Activated CD4-positive, alpha-beta T cell treated with anti-CD3 and anti-CD28 coated beads for 1 hour (primary cell): ENCODE measurements at places on chromosomes 12 and 14.

- DNase-seq, result no peak
These were observed 12.3 kb downstream of the APOLD1 start for GRCh38 chr12:12797794-12798152.

- DNase-seq, result no peak
These were observed 265.9 kb upstream of the PLEKHG7 start for GRCh38 chr12:92436856-92437255.

DNA sequence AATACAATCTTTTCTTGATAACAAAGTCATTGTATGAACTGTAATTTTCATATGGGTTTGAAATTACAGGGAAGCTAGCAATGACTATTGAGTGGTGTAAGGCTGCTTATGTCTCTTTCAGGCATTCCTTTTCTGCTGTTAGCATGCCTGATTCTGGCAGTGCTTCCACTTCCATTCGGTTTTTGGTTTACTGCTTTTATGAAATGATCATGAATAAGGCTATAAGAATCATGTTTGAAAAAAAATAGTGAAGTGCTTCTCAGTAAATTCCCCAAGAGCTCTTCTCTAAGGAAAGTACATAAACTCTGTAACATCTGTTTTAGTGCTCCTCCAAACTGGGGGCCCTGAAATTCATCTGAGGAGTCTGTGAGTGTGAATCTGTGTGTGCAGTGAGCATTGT, 434.0 kb upstream of the RGS6 start:
- DNase-seq, result no peak

GRCh38 chr14:23877111-23877510, 76.5 kb upstream of the DHRS4 start:
- DNase-seq, result no peak

DNA sequence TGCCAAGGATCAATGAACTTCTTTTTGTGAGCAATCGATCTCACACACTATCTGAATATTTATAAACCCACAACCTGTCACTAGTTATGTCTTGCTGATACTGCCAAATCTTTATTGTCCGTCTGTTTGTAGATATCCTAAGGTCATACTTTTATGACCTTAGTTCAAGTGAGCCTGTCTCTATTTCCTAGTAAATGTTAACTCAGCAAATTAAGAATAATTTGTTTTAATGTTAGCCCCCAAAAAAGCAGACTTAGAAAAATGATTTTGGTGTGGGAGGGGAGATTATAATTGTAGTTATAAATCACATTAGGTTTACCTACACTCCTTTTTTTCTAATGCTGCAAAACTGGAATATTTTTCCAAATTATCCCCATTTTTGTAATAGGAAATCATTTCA, 9.4 kb downstream of the STYK1 start:
- no peak for DNase-seq

DNA sequence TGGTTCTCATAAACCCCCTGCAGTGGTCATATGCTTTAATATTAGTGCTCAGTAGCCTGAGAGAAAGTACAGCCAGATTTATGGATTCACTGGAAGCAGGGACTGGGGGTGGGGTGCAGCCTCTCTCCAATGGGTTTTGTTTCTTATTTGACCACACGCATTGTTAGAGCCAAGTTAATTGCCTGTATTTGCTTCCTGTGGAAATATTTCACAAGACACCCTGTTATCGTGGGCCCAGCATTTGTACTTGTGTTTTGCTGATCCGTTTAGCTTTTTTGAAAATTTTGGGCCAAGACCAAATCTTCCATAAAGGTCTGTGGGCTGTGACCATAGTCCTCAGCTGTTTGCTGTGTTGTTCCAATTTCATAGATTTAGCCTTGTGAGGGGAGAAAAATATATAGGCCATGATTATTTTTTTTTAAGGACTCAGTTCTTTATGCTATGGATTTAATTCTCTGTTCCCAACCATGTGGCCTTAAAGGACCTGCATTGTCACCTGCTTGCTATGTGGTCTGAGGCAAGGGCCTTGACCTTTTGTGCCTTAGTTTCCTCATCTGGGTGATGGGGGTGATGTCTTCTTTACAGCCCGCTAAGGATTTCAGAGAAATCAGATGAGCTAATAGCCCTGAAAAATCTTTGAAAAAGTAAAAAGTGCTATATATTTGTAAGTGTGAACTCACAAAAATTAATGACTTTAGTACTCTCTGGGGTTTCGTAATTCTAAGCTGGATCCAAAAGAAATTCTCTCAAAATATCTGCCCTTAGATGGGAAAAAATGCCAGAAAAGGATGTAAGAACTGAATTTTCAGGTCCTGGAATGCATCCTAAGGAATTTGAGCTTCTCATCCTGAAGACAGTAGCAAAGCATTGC, 370.2 kb downstream of the DPF3 start:
- DNase-seq, result no peak

GRCh38 chr12:44387581-44387980, 488.5 kb downstream of the NELL2 start:
- DNase-seq, result no peak

- DNase-seq, result no peak
These were observed 37.0 kb upstream of the HMGA2 start for GRCh38 chr12:65787056-65787865.

DNA sequence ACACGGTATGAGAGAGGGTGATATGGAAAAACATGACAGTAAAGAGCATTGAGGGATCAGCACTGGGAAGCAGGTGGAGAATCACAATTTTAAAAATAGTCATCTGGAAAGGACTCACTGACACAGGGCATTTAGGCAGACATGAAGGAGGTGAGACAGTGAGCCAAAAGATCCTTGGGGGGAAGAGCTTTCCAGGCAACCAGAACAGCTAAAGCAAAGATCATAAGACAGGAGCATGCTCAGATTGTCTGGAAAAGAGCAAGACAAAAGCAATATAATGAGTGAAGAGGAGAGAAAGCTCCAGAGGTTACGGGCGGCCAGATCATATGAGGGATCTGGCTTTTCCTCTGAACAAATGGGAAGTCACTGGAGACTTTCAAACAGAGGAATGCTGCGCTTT, 63.9 kb downstream of the DENND5B start:
- no peak for DNase-seq

DNA sequence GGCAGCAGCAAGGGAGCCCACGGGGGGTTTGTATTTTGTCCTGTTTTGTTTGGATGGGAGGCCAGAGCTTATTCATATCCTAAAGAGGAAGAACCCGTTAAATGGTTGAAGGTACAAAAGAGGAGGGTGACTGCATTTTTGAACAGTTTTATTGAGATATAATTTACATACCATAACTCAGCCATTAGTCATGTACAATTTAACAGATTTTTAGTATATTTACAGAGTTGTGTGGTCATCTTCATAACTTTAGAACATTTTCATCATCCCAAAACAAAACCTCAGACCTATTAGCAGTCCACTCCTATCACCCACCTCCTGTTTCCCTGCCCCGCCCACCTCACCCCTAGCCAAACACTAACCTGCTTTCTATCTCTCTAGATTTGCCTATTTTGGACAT, 12.6 kb downstream of the NRDE2 start:
- DNase-seq, result no peak

DNA sequence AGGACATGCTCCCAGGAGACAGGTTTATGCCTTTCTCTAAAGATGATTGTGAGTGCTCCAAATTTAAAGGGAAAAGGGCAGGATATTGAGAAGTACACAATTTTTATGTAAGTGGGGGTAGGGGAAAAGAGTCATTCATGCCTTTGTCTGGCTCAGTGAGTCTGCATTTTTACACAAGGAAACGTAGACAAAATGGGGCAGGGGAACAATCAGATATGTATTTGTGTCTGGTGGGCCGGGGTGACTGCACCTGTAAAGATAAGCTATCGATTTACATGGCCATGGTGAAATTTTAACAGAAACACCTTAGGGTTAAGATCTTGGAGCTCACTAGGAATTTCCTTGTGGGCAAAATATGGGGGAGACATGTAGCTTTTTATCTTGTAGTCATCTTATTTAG, 123.6 kb downstream of the VRK1 start:
- DNase-seq, result no peak

DNA sequence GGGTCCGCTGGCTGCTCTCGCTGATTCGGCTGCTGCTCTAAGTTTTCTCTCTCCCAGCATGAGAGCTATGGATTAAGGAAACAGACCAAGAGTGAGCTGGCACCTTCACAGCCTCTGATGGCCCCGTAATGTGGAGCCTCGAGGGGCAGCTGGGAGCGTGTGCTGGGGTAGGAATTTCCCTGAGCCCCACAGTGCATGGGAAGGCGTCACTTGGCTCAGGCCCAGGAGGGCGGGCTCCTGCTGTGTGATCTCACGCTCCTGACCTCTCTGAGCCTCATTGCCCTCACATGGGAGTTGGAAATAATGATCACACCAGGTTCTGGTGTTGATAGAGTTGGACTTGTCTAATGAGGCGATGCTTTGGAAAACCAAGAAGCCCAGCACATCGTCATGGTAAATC, 238.6 kb upstream of the CRY1 start:
- no peak for DNase-seq

DNA sequence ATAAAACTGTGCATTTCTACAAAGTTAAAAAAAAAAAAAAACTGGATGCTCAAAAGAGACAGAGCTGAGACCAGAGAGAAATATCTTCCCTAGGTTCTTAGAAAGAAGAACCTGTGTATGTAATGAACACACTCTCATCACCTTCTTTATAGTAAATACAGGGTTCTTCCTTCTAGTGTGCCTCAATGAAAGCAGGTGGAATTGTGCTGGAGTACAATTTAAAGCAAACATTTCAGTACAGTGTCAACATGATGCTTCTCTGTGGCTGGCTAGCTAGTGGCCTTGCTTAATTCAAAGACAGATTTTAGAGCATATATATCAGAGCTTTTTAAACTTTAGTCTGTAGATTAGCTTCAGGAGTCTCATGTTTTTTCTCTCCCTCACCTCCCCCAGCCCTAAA, 249.8 kb upstream of the ARHGAP5 start:
- no peak for DNase-seq

- no peak for DNase-seq
These were observed 8.8 kb upstream of the GPRC5D start for GRCh38 chr12:12960639-12961209.

DNA sequence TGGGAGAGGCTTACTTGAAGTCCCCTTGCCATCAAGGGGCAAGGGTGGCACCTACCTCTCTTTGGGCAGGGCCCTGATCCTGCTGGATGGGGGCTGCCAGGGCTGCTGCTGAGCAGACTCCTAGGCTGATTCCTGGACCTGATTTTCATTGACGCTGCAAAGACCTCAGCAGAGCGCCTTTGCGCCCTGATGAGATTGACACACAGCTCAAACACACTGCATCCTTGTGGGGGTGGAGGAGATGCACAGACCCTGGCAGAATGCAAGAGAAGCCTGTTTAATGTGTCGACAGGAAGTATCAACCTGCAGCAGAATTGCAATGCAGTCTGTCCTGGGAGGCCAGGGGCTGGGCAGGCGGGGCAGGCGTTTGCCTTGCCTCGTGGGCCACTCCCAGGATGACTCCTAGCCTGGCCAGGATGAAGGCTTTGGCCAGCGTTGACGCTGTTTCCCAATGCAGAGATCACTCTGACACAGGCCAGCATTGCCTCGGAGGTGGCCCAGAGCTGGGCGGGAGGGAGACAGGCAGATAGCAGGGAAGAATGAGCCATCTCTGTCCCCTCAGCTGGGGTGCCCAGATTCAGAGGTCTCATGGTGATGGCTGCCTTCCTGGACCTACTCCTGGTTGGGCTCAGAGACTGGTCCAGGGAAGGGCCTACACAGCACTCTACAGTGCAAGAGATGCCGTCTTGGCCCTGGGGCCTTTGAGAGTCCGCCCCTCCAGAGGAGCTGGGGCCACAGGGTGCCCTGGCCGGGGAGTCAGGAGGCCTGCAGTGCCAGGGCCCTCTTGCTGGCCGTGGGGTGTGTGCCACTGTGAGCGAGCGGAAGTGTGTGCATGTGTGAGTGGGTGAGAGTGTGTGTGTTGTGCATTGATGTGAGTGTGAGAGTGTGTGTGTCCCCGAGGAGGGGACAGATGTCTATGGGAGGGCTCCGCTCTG, 108.3 kb downstream of the KIF26A start:
- DNase-seq, result no peak

- no peak for DNase-seq
These were observed at the start of gene C1S for GRCh38 chr12:7060353-7060954. Gene C1S, plus strand, starts transcription at chr12:7060718. Its CDS starts 1,195 bp downstream, at chr12:7061913.

DNA sequence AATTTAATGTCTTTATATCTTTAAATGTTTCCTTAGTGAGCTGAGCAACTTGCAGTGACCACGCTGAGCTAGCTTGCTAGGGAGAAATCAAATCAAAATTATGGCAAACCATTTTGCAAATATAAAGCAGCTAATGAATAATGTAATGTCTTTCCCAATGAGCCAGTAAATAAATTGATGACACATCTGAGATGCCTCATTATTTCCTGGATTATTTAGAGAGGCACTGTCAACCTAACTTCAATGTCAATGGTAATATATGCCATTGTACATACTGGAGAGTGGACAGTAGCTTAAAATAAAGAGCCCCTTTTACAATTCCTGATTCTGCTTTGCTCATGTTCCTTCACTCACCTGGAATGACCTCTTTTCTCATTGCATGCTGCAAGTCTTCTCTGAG, 182.6 kb downstream of the PHLDA1 start:
- no peak for DNase-seq

DNA sequence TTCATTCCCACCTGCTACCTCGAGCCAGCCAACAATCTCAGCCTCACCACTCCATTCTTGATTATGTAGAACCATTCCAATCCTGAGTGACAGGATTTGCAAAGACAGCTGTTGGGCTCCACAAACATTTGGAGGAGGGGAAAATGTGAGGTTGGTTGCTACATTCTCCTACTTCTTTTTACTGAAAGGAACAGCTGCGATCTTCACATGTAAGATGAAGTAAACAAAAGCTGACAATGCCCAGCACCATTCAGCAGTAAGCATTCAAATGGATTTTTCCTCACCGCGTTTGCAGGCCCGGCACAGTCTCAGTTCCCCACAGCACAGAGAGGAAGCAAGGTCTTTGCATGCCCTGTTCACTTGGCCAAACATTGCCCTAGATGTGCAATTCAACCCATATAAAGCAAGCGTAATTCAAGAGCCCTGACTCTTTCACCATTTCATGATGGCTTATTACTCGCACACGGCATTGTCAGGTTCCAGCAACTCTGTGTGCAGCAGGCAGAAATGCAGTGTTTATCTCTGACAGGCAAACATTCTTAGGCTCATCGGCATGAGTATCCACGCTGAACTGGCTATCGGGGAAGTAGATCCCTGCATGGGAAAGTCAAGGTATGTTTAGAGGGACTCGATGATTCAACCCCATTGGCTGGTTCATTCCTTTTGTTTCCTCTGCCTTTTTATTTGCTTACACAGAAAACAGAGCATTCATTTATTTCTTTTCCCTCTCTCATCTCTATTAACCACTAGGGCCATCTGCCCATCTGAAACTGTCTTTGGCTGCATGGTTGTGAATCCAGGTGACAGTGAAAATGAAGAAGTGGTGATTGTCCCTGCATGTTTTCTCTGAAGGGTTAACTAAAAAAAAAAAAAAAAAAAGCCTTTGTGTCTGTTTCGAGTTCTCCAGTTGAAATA, 236.1 kb upstream of the PLEKHG7 start:
- no peak for DNase-seq

DNA sequence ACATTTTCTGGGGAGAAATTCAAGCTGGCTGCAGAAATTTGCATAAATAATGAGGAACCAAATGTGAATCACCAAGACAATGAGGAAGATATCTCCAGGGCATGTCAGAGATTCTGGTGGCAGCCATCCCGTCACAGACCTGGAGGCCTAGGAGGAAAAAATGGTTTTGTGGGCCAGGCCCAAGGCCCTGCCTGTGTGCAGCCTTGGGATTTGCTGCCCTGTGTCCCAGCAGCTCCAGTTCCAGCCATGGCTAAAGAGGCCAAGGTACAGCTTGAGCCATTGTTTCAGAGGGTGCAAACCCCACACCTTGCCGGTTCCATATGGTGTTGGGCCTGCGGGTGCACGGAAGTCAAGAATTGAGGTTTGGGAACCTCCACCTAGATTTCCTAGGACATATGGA, 147.5 kb downstream of the ADCK1 start:
- DNase-seq, result no peak

GRCh38 chr14:91252871-91253794, 8.6 kb upstream of the GPR68 start:
- no peak for DNase-seq
